Cardiac muscle cell (in vitro differentiated cells and primary cell): ENCODE measurements at places on chromosomes 11 and 22. TPM values are rescaled to one million over a fixed set of nuclear protein-coding genes. Genes with fewer than 3 reads are reported as not detected.
A peak's percentile ranks its signal among the peaks of the same experiment; 100 is the strongest.

DNA sequence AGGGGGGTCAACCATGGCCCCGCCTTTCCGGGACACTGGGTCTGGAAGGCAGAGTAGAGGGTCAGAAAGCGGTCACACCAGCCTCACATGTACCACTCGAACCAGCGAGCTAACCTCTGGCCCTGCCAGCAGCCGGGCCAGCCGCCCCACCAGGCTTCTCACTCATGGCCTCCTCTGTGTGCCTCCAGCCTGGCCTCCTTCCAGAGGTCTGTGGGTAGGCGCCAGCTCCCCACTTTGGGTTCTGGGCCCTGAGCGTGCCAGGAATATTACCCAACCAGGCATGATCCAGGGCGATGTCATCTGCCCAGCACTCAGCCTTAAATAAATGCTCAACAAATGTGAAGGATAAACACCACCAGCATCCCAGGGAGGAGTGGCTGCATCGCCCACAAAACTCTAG is 5.8 kb downstream of the SCUBE1 start:
- DNase-seq = peak; percentile 29

- DNase-seq = no peak
Measured at GRCh38 chr22:44703255-44703870, 1.4 kb downstream of the PRR5 start.

- DNase-seq = peak; percentile 38
Measured at GRCh38 chr11:63686926-63687325, 5.6 kb downstream of the RTN3 start.

Gene COX8A
- total RNA-seq = 712 and 1,446 TPM in 2 replicates

- DNase-seq = no peak
Measured at GRCh38 chr11:44752300-44752699, 25.5 kb downstream of the TSPAN18 start.

Gene LINC01488
- total RNA-seq = 0.88 and 1.6 TPM in 2 replicates

Gene MMP3
- total RNA-seq = not detected in 2 replicates

DNA sequence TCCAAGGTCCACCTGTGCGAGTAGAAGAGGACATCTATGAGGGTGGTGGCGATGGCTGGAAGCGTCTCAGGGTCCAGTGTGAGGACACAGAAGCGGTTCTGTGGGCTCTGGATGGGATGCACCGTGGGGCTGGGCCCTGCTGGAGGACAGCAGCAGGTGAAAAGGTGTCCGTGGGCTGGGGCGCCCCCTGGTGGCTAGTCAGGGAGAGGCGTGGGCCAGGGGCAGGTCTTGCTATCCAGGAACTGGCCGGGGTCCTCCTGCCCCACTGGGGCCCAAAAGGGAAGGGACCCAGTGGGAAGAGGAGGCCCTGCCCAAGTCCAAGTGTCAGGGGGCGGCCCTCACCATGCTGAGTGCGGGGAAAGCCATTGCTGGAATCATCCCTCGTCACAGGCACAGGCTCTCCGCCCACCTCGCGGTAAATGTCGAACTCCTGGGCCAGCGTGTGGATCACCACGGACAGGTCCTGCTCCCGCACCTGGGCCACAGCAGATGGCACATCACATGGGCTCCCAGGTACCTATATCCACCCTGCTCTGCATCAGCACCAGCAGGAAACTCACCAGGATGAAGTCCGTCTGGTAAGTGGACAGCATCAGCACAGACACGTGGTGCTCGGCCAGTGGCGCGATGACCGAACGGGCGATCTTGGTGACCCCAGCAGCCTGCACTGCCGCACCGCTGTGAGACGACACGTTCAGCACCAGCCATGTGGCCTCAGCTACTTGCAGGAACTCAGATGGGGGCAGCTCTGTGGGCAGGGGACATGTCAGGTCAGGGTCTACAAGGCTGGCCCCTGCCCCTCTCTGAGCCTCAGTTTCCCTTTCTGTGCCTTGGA is 2.3 kb downstream of the CASTOR1 start:
- DNase-seq = peak; percentile 64

Gene ANKK1
- total RNA-seq = 0.09 and 0.18 TPM in 2 replicates

GRCh38 chr11:74248469-74248868 is 63.0 kb downstream of the P4HA3 start:
- no peak for DNase-seq

DNA sequence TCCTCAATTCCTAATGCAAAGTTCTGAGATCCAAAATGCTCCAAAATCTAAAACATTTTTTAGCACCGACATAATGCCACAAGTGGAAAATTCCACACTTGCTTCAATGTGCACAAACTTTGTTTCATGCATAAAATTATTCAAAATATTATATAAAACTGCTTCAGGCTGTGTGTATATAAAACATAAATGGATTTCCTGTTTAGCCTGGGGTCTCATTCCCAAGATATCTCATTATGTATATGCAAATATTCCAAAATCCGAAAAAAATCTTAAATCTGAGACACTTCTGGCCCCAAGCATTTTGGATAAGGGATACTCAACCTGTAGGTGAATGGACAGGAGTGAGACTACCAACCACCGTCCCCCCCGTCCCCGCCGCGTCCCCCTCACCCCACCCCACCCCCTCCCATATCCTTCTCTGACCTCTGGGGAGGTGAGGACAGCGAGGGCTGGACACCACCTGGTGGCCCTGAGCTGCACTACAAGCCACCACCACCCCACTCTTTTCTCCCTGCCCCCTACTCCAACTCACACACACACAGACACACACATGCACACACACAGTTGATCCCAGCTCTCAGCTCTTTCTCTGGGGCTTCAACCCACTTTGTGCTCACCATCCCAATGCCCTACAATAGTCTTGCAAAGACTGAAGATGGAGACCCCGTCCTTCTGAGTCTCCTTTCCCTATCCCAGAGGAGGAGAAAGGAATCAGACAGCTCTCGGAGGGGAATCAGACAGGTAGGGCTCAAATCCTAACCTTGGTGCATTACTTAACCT is 101.0 kb downstream of the PDE2A start:
- DNase-seq = peak; percentile 43
